Endodermal cell (in vitro differentiated cells): ENCODE measurements at places on chromosomes 4 and X.

- DNase-seq, result peak; percentile 74
These were observed 33.2 kb upstream of the SLC9A7 start for GRCh38 chrX:46791927-46792809.

DNA sequence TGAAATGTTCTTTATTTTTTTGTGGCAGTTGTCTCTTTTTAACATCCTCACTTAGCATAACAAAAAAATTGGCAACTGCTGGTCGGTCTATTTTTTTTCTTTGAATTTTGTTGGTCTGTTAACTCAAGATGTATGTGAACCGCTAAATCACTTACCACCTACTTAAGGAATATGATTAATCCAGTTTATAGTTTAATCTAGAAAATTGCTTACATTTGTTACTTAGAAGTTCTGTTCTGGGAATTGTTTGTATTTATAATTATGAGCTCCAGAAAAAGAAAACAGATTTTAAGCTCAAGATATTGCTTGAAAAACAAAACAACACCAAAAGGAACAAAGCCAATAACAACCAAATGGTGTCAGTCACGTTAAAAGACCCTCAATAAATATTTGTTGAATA is 66.1 kb upstream of the KLHL13 start:
- DNase-seq, result no peak

DNA sequence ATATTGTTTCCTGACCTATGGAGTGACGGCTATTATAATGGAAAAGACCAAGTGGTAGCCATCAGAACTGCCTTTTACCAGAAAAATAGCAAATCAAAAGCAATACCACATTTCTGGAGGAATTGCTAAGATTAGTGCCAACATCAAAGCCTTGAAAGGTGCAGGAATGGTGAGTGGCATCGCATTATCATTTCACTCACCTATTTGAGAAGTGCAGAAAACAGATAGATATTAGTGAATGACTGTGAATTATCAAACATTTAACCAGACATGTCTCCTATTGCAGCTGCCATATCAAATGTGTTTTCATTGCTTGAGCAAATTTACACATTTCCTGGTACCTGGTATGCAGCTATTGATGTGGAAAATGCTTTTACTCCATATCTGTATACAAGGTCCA is 1638.1 kb upstream of the PABPC4L start:
- DNase-seq, result no peak

DNA sequence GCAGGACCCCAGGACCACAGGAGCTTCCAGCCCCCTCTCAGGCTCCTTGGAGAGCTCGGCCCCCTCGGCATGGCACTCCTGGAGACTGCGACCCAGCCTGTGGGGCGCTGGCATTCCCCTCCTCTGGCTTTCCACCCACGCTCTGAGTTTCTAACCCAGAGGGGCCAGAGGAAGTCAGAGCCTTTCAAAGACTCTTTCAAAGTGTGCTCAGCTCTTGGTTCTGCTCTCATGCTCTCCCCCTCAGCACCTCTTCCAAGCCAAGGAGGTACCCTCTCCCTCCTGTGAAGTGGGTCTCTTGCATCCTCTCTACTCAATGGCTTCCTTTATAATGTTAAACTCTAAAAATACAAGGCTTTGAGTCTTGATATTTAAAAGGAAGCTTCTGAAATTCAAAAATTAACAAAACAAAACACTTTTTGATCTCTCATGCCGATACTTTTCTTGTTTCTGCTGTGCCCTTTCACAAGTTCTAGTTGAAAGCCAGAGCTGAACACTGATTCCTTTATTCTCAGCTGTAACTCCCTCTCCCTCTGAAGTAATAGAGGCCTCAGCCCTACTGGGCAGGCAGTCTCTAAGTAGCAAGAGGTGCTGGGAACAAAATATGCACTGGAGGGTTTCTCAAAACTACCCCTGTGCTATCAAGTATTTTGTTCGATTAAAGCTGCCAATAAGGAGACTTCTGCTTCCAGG is 82.8 kb downstream of the NAT8L start:
- DNase-seq, result peak; percentile 53

DNA sequence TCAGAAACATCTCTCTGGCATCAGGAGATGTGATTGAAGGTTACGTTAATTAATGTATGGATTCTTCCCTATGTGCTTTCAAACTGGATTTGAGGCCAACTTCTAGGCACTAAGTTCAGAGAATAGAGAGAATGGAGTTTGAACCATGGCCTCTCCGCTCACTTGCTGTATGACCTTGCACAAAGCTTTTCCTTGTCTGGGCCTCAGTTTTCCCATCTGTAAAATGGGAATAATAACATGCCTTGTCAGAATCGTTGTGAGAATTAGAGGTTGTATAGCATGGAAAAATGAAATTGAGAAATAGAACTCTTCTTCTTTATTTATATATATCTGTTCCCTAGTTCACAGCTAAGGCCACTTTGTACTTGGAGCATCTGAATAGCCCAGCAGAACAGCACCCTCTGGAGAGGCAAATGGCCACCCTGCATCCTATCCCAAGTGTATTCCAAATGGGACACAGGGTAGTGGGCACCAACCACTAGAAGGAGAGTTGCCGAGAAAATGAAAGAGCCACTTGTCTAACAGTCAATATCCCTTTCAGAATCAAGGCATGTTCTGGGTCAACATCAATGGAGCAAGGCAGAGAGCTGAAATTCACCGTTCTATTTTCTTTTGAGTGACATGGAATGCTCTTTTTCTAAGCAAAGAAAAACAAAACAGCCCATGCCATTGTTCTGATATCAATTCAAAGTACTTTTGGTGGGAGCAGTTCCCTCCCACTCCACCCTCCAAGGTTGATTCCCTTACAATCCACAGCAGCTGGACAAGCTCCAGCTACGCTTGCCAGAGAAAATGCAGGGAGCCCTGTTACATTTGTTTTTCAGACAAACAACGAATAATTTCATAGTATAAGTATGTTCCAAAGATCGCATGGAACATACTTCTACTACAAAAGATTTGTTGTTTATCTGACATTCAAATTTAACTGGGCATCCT is 23.3 kb upstream of the MTM1 start:
- no peak for DNase-seq

DNA sequence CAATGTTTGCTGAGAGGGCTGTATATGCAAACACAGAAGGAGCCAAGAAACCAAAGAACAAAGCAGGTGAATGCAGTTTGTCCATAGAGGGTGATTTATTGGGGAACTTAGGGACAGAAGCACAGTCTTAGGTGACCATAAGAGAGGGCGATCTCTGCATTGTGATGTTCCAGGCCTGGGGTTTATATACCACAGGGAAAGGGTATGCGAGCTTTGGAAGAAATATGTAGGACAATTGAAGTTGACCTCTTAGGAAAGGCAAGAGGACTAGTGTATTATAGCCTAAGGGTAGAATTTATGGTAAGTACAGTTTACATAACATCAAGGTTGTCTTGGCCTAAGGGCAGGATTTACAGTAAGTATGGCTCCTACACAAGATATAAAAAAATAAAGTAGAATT is 27.8 kb downstream of the FAM184B start:
- no peak for DNase-seq

DNA sequence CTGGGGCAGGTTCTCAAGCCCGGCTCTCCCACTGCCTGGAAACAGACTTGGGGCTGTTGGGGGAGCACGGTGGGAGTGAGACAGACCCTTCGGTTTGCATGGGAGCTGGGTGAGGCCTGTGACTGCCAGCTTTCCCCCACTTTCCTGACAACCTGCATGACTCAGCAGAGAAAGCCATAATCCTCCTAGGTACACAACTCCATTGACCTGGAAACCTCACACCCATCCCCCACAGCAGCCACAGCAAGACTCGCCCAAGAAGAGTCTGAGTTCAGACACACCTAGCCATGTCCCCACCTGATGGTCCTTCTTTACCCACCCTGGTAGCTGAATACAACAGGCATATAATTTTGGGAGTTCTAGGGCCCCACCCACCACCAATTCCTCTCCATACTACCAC is 57.6 kb upstream of the UBQLN2 start:
- DNase-seq, result no peak

DNA sequence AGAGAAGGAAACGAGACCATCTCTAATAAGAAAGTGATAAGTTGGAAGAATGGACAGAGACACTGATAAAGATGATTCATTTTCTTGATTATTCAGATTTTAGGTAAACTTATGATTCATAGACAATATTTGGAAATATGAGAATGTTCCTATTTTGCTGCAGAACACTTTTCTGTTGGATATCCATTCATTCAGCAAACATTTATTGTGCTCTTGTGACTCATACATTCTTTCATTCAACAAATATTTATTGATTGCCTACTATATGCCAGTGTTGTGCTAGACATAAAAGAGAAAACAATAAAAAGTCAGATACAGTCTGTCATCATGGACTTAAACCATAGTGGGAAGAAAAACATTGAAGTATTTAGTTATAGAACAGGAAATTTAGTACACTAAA is 1232.0 kb downstream of the STIM2 start:
- no peak for DNase-seq

GRCh38 chrX:39859991-39860861 is 237.5 kb downstream of the BCOR start:
- peak; percentile 93 for DNase-seq

- no peak for DNase-seq
These were observed 42.9 kb downstream of the MOB1B start for GRCh38 chr4:70945046-70945445.

DNA sequence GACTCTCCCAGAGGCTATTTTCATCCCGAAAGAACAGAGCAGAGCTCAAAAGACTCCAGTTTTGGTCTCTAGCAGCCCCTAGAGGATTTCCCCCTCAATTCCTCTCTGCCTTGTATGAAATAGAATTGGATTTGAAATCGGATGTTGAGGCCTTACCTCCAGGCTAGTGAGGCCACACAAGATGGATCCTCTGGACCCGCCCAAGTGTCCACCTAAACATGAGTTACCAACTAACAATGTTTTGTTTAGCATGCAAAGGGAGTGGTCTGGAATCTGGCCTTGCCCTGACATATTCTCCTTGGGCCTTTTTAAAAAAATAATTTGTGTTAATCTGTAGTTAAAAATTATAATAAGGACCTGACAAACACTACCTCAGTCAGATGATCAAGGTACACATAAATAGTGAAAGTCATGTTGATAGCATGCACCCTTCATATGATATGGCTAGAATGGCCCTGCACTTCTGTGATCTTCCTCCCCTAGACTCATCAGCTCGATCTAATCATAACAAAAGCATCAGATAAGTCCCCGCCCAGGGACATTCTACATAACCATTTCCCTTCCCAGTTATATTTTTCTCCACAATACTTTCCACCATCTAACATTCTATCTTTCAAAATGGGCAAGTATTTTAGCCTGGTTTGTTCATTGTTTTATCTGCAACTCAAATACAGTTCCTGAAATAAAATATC is 6.5 kb downstream of the TLR8 start:
- no peak for DNase-seq

GRCh38 chrX:118360429-118361125 is 14.7 kb downstream of the WDR44 start:
- no peak for DNase-seq

- no peak for DNase-seq
These were observed 3.5 kb upstream of the MAD2L1 start for GRCh38 chr4:120070196-120070595.
